ENCODE measurements at places on chromosomes 1 and 21.

DNA sequence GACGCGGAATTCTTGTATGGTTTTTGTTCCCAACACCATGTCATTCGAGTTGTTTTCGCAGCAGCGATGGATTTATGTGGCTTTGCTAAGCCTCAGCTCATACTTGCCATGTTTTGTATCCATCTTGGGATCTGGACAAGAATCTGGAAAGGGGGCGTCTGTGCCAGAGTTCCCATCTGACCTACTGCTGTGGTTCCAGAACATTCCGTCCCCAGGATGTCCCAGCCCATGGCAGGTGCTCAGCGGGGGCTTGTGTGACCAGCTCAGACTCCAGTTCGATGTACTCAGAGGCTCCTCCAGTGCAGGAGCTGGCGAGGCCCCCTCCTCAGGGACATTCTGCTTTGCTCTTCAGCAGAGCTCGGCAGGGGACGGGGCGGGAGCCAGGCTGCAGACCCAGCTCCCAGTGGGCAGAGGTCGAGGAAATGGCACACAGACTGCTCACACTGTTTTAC is 24.0 kb upstream of the ADARB1 start:
- DNase-seq = no peak

DNA sequence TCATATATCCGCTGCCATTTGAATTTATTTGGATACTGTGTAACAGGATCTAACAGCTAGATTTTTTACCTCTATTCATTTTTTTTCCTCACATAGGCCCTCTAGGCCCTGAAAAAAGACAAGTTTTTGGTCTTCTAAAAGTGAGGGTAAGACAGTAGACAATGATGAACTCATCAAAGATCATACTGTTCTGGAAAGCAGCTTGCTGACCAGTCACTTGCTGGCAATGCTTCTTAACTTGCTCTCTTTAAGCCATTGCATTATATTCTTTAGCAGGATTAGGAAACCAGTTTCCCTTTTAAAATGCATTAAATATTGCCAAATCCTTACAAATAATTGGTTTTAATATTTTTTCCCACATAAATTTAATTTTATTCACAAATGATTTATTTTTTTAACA is 65.5 kb downstream of the SYT14 start:
- no peak for DNase-seq

DNA sequence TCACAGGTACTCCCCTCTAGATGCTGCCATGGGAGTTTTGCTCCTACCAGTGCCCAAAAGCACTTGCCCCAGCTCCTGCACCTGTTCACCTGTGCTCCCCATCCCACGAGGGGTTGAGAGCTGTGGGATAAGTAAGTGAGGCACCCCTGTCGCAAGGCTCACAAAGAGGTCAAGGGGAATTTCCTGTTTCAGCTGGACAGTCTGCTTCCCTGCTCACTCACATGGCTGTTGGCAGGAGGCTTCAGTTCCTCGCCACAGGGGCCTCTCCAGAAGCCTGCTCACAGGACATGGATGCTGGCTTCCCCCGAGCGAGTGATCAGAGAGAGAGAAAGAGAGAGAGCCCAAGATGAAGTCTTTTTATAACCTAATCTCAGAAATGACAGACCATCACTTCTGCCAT is 8.7 kb upstream of the NCMAP start:
- no peak for DNase-seq

- no peak for DNase-seq
Measured at GRCh38 chr1:88141499-88142074, 542.5 kb upstream of the PKN2 start.

DNA sequence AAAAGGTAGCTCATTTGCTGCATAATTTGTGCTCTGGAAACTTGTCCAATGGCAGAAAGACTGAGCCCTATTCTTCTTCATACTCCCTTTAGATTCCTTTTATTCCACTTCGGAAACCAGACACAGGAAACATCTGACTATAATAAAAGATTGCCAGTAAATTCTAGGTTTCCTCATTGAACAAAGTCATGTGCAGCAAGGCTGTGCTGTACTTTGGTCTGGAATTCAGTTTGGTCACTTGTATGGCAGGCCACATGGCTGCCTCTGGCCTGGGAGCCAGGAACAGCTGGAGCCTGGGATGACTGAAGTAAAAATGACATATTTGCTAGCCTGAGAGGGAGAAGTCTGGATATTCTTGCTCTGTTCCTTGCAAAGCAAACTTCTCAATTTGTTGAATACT is 79.6 kb downstream of the ST3GAL3 start:
- no peak for DNase-seq

All from activated CD4-positive, alpha-beta T cell treated with anti-CD3 and anti-CD28 coated beads for 24 hours (primary cell).